DMS53 (cell line): ENCODE measurements at places on chromosomes 1 and 21.

DNA sequence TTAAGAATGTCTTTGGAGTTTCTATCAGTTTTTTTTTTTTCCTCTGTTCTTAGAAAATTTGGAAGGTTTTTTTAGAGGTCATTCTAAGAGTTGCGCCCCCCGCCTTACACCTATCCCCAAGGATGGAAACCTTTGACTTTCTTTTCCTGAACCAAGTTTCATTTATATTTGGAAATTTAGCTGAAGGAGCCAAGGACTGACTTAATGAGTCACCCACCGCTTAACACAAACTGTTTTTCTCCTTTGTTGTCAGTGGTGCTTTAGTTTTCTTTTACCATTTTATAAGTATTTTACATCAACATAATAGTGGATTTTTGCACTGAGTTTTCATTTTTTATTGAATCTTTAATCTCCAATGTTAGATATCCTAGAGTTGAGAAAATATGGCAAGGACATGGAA is 25.3 kb downstream of the USP25 start:
- no peak for DNase-seq

DNA sequence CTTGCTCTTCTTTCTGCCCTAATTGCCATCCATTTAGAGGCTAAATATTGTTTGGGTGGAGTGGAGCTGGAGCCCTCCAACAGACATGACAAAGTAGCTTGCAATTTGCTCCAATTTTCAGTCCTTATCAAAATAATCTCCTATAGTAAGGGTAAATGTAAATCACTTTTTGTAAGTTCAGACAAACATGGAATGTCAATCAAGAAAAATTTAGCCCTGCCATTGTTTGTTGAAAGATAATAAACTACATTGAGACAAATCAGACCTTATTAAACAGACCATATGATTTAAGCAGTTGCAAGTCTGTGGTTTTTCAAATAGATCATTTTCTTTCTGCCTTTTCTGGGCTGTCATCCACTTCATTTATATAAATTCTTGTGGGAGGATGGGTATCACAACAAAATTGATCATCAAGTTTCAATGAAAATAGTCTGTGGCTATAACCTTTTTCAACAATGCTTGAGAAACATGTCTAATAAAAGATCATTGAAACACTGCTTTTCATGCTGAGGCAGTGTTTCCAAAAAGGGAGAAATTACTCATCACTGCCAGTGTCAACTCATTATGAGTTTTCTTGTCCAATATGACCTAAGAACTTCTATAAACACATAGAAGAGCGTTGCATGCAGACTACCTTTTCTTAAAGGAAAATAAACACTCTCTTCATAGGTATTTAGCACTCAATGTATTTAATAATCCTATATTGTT is 1152.0 kb upstream of the B3GALT2 start:
- DNase-seq = no peak

GRCh38 chr1:239633432-239633831 is 247.1 kb downstream of the CHRM3 start:
- DNase-seq = no peak

DNA sequence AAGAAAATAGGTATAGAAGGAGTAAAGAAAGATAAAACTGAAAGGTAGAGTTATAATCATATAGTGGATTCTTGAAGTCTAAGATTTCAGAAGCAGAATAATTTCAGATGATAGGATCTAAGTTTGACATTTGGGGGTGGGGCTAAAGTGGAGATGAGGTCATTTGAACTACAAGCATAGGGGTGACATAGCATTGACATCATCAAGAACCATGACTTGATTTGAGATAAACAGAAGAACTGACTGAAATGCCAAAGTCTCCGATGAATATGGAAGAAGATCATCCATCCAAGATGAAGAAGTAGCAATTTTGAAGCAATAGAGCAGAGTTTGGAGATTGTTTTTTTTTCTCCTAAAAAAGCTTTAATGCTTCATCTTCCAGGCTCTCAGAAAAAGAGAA is 122.3 kb downstream of the MACF1 start:
- DNase-seq = peak; percentile 4

- DNase-seq = peak; percentile 31
Measured at GRCh38 chr1:17831597-17831996, 76.5 kb downstream of the ACTL8 start.

- no peak for DNase-seq
Measured at GRCh38 chr1:15412843-15413242, 3.2 kb downstream of the EFHD2 start.

DNA sequence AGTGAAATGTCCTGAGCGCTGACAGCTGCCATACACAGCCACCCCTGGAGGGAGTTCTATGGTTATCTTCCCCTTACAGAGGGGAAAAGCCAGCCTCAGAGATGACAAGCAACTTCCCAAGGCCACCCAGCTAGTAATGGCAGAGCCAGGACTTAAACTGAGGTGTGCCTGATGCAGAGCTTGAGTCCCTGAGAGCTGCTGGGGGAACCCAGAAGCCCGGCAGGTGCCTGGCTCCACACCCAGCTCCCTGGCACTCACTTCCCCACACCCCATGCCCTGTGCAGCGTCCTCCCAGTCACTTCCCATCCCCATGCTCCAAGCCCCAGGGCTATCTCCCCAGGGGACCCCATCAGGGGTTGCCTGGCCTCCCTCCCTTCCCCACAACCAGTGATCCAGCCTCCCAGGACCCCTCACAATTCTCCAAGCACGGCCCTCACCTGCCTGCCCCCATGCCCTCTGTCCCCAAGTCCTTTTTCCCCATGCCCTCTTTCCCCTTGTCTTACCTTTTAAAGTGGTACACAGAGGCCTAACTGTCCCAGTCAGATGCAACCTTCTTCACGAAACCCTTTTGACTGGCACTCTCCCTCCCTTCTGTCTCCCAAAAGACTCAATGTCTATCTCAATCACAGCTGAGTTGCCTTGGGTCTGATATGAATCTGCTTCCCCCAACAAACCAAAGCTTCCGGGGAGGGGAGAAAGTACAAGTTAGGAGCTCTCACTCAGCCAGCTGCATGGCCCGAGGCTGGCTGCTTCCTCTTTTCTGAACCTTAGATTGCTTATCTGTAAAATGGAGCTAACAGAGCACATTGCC is 39.8 kb upstream of the LRP8 start:
- no peak for DNase-seq

DNA sequence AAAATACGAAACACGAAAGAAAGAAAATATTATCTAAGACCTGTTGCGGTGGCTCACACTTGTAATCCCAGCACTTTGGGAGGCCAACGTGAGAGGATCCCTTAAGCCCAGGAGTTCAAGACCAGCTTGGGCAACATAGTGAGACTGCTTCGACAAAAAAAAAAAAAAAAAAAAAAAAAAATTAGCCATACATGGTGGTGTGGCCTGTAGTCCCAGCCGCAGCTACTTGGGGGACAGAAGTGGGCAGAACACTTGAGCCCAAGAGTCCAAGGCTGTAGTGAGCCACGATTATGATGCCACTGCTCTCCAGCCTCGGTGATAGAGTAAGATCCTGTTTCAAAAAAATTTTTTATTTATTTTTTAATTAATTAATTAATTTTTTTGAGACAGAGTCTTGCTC is 1.5 kb upstream of the RAB13 start:
- DNase-seq = no peak

DNA sequence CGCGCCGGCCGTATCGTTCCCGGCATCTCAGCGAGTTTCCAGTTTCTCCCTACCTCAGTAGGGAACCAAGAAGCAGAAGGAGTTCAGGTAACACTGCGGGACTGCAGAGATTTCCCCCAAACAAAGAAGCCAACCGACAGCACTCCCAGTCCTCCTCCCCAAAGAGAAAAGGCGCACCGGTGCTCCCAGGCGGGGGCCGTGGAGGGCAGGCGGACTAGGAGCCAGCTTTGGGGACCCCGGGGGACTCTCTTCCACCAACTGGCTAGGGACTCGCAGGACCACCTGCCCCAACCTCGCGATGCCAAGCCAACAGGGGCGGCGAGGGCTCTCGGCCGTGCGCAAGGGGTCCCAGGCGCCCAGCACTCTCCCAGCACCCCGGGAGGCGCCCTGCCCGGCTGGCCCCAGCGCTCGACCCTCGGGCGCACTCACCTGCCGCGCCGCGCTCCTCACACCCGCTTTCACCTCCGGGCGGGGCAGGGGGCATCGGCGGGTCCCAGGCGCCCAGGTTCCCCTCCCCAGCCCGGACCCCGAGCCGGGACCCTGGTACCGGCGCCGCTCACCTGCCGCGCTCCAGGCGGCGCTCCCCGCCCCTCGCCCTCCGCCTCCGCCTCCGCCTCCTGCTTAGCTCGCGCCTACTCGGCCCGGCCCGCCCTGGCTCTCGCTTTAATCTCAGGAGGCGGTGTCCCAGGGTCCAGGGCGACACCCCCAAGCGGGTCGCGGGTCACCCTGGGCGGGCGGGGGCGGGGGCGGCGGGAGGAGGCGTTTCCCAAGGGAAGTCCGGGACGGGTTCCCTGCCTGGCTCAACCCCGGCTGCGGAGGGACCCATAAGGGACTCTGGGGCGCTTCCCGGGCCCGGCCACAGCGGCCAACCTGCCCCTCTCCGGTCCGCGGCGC is at the start of gene TMPRSS2:
Gene TMPRSS2, minus strand, starts transcription at position 638 of the 894 bp plus-strand sequence. CDS start 10,025 bp downstream, outside the sequence.
- peak; percentile 64 for DNase-seq

DNA sequence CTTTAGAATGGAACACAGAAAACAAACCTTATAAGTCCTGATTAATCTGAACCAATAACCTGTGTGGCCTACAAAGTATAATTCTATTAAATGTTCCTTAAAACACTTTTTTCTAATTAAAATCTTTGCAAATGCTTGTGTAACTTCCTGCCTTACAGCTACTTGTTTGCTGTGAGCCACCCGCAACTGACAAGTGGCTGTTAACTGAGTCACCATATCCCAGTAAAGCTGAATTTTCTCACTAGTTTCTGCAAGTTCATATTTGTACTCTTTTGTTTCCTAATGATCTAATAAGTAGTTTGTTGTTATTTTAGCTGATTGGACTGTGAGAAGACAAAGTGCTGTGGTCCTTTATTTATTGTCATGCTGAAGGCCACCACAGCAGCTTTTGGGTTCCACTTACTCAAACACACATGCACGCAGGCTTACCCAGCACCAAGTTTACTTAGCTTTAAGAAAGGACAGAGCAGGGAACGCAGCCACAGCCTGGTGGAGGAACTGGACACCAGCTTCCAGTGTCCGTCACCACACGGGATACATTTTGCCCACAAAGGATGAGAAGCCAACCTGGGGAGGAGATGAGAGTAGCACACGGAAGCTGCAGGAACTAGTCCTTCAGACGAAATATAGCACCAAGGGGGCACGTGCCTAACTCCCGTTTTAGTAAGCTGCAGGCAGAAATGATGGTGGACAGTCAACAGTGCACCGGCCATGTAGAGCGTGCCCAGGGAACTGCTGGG is 47.8 kb downstream of the LCA5L start:
- no peak for DNase-seq

DNA sequence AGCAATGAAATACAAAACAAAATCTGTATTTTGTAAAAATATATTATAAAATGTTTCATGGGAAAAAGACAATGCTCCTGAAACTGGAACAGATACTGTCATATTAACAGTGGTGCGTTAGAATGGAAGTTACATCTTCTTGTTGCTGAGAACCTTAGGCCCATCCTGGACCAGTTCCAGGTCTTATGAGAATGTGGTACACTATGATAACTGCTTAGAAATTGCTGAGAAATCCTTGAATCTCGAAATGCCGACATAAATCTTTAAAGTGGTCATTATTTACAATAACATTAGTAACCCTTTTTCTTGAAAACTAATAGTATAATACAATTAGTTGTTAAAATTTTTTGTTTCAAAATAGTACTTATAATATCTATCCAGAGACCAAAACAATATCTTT is 747.9 kb upstream of the NCAM2 start:
- DNase-seq = no peak
